ENCODE measurements at places on chromosomes 4 and X.

GRCh38 chr4:74942251-74942917, 9.5 kb downstream of the PARM1 start:
- DNase-seq: no peak

- DNase-seq: no peak
Observed at GRCh38 chr4:21041708-21042107, 341.4 kb downstream of the PACRGL start.

GRCh38 chr4:78551420-78552351, at the start of gene ANXA3:
Gene ANXA3, plus strand, starts transcription at chr4:78551770. Its CDS starts 2,704 bp downstream, at chr4:78554474.
- DNase-seq: no peak

DNA sequence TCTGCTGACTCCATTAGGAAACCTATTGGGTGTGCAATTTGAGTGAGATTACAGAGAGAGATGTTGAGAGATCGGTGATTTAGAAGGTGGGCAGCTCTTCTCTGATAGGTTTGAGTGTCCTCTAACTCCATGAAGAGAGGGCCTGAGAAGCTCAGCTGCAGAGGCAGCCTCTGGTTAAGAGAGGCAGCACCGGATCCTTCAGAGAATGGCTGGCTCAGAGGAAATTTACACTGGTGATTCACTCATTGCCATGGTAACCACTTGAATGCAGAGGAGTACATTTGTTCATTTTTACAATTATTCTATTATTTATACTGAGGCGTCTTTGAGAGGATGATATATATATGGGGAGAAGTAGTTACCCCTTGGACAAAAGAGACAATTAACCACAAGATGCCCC, 171.7 kb downstream of the PDGFRA start:
- DNase-seq: no peak

- no peak for DNase-seq
Observed at GRCh38 chr4:129098531-129099001, 2.6 kb downstream of the C4orf33 start.

GRCh38 chrX:82230013-82230412, 1028.1 kb downstream of the SH3BGRL start:
- no peak for DNase-seq

DNA sequence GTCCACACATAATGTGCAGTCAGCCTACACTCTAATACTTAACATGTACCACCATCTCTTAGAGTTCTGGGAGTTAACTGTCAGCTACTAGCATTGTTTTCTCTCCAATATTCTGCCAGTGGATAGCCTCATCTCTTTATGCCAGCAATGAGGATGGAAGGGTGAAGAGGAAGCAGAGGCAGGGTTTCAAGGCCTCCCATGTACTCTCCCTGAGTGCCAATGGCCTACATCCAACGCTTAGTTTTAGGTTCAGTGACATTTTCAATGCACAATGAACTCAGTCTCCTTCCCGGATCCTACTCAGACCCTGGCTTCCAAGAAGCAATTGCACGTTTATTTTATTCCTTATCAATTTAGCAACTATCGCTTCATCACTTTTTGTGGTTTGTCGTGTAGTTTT, 686.1 kb downstream of the DMD start:
- DNase-seq: no peak

DNA sequence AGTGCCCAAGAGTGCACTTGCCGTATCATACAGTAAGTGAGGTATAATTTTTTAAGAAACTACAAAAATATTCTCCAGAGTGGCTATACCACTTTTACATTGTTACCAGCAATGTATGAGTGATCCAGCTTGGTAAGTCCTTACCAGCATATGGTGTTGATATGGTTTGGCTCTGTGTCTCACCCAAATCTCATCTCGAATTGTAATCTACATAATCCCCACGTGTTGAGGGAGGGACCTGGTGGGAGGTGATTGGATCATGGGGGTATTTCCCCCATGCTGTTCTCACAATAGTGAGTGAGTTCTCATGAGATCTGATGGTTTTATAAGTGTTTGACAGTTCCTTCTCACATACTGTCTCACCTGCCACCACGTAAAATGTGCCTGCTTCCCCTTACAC, 44.8 kb downstream of the RBMX start:
- no peak for DNase-seq

DNA sequence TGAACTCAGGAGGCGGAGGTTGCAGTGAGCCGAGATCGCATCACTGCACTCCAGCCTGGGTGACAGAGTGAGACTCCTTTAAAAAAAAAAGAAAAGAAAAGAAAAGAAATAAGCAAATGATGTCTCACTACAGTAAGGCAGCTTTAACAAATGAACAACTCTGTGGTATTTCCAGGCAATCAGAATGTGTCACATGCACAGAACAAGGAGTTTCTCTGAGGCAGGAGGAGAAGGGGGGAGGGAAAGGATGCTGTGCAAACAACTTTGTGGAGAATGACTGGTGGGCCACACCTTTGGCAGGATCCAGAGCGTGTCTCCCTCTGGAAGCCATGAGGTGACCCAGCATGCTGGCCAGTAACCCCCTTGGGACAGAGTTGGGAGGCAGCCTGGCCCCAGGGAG, 57.6 kb downstream of the RAI2 start:
- DNase-seq: no peak

DNA sequence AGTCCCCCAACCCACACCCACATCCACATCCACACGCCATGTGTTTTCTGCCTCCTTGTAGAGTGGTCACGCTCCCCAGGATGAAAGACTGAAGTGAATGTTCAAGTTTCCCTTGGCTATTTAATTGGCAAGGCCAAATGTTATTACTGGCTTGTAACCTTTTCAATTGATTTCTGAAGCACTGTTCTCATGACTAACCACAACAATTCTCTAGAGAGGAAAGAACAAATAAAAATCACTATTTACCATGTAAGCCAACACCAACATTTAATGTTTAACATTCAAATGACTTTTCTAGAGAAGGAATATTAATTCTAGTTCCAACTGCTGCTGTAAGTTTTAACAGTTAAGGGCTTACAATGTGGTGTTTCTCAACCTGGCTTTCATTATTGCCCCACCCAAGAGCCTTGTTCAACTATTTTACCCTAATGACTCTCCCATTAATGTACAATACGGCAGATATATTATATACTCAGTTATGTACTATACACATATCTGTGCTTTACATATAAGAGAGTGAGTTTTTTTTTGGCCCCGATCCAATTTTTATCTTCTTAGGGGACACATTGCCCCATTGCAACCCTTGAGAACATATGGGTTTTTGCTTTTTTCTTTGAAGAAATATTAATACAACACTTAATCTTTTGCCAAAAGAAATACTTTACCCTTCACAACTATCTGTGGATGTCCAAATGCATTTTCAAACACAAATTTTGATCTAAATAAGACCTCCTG, 46.5 kb downstream of the RELL1 start:
- no peak for DNase-seq

- no peak for DNase-seq
Observed at GRCh38 chr4:179200681-179201080, 1758.4 kb upstream of the AGA start.

- DNase-seq: no peak
Observed at GRCh38 chrX:42384956-42385355, 393.0 kb downstream of the PPP1R2C start.

GRCh38 chr4:80407246-80407645, 71.7 kb downstream of the CFAP299 start:
- DNase-seq: no peak

DNA sequence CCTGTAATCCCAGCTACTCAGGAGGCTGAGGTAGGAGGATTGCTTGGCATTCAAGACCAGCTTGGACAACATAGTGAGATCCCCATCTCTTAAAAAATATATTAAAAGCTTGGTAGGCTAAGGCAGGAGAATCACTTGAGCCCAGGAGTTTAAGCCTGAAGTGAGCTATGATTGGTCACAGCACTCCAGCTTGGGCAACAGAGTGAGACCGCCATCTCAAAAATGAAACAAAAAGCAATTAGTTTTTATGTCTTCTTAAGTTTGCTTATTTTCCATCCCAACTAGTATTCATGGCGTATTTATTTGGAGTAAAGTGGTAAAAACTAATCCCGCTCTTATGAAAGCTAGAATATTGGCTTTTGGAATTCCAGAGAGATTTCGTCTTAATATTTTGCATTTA, 25.4 kb upstream of the PDE5A start:
- no peak for DNase-seq

Measured in stimulated activated CD8-positive, alpha-beta memory T cell treated with anti-CD3 and anti-CD28 coated beads, Interleukin-15, amount 100 ng/mL, for 4 hours (primary cell).